ENCODE measurements at places on chromosomes 13 and 19. TPM values are rescaled to one million over a fixed set of nuclear protein-coding genes. Genes with fewer than 3 reads are reported as not detected.

Gene RASIP1
- 3.2 TPM for total RNA-seq

Gene MTUS2
- 0.67 TPM for total RNA-seq

Gene PTH2
- not detected for total RNA-seq

Gene CRYL1
- total RNA-seq, result 0.37 TPM

Gene DCT
- total RNA-seq, result 0.09 TPM

DNA sequence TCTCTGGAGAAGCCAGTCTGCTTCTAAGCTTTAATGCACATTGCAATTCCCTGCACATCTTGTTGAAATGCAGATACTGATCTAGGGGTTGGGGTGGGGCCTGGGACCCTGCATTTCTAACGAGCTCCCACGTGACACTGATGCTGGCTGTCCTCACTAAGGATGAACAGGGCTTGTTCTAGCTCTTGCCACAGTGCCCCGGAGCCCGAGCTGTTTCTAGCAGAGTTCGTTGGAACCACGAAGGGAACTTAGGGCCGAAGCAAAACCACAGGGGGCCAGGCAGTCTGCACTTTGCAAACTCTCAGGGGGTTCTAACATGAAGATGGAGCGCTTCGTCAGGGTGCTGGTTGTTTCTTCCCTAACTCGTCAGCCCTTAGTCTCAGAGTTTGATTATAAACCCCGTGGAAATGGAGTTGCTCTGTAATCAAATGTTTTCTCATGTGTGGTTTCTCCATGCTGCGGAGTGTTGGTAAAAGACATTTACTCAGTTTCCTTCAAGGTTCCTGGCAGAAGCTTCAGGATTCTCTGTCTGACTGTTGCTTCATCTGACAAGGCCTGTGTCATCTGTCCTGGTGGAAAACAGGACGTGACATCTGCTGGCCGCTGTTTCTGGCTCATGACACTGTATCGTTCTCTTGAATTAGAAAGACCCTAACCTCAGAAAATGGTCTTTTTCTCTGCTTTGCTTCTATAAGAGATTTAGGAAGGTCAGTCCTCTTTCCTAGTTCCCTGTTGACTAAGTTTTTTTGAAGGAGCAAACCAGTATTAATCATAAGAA lies 221.5 kb downstream of the TEX29 start:
- no peak for DNase-seq

GRCh38 chr13:33165787-33166186 lies 119.8 kb downstream of the STARD13 start:
- DNase-seq, result no peak

- DNase-seq, result no peak
Observed at GRCh38 chr13:114101358-114102130, 30.9 kb downstream of the RASA3 start.

GRCh38 chr13:43356567-43356966 lies 333.2 kb downstream of the DNAJC15 start:
- DNase-seq, result no peak

DNA sequence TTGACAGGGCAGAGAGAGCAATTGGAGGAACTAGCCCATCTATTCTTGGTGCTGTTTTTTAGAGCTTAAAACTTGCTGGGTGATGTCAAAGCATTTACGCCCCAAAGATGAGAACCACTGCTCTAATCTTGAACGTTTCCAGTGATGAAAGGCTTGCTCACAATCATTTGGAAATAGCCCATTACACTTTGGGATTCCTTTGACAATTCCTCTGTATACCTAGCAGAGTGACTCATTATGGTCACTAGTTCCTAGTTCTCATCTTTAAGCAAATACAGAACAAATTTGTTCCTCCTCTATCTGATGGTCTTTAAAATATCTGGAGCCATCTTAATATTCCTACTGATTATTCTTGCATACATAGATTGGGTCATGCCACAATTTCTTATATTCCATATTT lies 112.3 kb downstream of the GPC6 start:
- DNase-seq, result no peak

DNA sequence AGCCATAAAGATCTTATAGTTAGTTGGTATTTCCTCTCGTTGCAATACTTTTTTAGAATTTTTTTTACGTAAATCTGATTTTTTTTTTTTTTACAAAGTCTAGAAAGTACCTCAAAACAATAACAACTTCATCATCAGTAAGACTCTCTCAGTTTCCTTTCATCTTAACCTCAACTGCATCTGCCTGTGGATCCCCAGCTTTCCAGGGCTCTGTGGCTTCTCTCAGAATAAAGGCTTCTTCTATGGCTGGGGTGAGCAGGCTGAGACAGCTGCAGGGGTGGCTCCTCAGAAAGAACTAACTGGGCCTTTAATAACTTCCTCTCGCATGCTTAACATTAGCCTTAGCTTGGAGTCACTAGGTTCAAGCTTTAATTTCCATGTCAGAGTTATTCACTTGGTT lies 4.2 kb downstream of the ZNF506 start:
- no peak for DNase-seq

DNA sequence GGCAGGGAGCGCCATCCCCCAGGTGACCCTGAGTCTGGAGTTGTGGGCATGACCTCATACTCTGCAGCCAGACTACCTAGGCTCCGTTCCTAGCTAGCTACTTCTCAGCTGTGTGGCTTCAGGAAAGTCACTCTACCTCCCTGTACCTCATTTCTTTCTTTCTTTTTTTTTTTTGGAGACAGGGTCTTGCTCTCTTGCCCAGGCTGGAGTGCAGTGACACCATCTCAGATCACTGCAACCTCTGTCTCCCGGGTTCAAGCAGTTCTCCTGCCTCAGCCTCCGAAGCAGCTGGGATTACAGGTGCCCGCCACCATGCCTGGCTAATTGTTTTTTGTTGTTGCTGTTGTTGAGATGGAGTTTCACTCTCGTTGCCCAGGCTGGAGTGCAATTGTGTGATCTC lies 15.0 kb downstream of the PLIN3 start:
- no peak for DNase-seq

GRCh38 chr19:29636553-29637360 lies 28.5 kb upstream of the PLEKHF1 start:
- no peak for DNase-seq

- DNase-seq, result no peak
Observed at GRCh38 chr19:41364524-41365391, 809 bp upstream of the B9D2 start.

- no peak for DNase-seq
Observed at GRCh38 chr13:113920606-113921286, 53.1 kb downstream of the C13orf46 start.

DNA sequence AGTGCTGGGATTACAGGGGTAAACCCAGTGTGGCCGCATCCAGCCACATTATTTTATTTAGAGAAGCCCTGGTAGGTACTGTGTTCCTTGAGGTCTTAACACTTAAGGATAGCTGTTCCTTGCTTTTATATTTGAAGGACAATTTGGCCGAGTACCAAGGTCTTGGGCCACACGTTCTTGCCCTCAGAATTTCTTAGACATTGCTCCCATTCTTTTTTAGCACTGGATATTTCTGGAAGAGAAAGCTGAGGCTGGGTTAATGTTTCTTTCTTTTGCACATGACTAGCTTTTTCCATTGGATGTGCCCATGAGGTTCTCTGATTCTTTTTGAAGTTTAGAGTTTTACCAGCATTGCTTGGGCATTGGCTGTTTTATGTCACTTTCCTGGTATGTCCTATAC lies 5.5 kb upstream of the RNF113B start:
- no peak for DNase-seq

- no peak for DNase-seq
Observed at GRCh38 chr13:31920727-31921100, 110.9 kb upstream of the FRY start.

DNA sequence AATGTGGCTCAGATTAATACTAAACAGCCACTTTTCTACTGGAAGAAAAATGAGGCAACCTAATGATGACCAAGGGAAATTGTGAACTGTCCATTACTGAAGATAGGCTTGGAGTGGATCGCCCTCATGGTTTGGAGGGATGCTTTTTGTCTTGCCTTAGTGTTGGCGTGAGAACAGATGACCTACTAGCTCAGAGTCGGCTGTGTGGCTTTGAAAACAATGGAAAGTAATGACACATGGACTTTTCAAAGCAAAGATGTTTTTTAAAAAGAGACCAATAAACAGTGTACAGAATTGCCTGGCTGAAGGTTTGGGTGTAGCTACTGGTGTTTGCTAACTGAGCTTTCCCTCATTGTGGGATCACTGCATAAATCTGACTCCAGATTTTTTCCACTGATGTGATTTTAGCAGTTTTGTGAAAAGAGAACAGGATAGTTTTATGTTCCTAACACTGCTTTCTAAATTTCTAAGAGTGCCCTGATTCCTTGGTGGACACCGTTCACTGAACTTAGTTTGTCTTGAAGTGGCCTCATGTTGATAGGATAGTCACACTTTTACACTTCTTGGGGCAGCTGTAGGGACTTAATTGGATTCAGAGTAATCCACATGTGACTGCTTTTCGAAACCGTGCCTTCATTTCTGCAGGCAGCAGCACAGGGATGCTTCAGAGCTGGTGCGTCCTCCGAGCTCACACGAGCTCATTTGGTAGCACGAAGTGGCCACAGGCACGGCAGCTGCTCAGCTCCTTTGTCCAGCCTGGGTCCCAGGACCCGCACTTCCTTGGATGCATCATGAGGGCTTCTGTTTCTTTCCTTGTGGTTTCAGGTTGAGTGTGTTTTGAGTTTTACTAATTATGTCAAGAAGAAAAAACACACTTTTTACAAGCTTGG lies 4.3 kb downstream of the CEBPG start:
- DNase-seq, result peak; percentile 63

DNA sequence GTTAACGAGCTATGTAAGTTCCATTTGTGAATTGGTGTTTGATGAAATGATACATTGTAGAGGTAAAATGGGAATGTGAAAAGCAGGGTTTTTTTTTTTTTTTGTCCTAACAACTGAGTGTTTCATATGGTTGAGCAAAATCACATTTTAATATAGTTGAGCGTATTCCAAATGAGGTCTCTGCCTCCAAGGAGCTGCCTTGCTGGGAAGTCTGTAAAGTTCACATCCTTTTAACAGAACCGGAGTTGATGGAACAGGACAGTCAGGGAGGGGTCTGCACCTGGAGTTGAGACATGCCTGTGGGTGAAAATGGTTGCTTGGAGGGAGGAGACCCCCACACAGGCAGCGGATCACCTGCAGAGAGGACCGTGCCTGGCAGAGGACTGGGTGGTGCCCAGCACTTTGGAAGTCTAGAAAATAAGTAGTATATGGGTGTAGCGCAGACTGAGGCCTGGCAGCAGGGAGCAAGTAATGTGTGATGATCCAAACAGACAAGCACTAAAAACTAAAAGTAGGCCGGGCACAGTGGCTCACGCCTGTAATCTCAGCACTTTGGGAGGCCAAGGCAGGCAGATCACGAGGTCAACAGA lies 75.2 kb upstream of the UBAC2 start:
- DNase-seq, result no peak

GRCh38 chr19:43726736-43727592 lies 11.1 kb downstream of the IRGC start:
- DNase-seq, result no peak

- peak; percentile 60 for DNase-seq
Observed at GRCh38 chr19:48807590-48808308, 3.1 kb downstream of the BCAT2 start.

- DNase-seq, result no peak
Observed at GRCh38 chr19:18254546-18255503, 19.4 kb downstream of the IQCN start.

DNA sequence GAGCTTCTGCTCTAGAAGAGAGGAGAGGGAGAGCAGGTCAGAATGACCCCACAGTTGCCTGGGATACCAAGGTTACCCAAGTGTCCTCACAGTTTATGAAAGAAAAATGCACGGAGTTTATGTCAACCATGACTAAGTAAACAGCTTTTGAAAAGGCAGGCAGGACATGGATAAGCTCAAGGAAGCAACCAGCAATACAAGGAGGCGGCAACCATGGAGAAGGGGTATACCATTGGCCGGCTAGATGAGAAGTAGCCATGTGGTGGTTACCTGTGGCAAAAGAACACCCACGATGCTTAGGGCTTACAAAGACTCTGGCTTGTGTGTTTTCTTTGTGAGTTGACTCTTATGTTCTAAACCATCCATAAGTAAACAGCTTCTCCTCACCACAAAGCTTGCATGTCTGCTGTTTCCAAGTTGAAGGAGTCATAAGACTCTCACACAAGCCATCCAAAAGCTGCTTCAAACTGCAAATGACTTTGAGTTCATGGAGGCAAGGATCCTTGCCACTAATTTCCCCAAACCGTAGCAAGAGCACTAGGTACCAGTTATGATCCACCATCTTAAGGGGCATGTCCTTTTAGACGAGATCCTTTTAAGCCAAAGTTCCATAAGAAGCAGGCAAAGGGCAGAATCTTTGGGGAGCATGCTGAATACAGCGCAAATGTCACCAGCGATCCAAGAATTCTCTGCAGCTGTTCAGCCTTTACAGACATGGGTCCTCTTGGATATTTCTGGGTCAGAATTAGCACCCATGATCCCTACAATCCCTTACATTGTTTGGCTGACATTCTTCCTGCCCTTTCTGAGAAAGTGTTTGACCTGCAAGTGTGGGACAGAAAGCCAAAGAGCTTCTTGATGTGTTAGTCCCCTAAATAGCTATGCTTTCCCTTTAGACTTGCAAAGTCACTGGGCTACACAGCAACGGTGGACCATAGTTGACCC lies 74.8 kb upstream of the IPO5 start:
- DNase-seq, result no peak

DNA sequence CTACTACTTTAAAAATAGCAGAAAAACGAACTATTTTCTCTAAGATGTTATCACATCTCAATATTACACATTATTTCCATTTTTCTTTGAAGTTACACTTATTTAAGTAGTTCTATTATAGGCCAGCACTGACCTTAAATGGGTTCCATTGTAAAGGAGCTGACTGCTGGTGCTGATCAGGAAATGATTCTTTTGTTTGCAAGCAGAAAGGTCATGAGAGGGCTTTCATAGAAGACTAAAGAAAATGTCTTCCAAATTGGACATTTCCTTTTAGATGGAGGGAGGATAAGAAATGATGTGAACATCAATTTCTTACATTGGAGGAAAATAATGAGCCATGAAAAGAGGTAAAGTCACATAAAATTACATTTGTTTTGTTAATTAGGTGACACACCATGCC lies 96.2 kb downstream of the SUCLA2 start:
- DNase-seq, result no peak

DNA sequence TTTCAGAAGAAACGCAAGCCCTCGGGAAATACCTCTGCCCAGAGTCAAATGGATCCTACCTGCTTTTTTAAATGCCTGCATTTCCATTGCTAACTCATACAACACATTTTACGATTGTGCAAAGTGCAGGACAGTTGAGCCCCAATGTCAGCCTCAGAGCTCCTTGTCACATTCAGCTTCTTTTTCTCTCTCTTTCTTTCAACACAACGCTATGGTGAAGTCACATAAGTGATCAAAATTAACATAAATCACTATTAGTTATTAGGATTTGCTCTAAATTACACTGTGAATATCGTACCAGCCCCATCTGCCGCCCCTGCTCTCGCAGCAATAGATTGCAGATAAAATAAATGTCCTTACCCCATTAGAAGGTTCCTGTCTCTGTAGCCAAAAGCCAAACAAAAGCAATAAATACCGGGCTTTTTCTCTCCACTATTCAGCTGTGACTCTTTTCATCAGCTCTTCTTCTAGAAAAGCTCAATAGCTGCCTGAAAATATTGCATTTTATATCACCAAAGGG lies 8.8 kb downstream of the POU4F1 start:
- no peak for DNase-seq

Data from neural progenitor cell (in vitro differentiated cells).